ENCODE measurements at places on chromosomes 1 and 21.

GRCh38 chr1:113677250-113678158, 81.8 kb downstream of the PHTF1 start:
- DNase-seq = no peak

DNA sequence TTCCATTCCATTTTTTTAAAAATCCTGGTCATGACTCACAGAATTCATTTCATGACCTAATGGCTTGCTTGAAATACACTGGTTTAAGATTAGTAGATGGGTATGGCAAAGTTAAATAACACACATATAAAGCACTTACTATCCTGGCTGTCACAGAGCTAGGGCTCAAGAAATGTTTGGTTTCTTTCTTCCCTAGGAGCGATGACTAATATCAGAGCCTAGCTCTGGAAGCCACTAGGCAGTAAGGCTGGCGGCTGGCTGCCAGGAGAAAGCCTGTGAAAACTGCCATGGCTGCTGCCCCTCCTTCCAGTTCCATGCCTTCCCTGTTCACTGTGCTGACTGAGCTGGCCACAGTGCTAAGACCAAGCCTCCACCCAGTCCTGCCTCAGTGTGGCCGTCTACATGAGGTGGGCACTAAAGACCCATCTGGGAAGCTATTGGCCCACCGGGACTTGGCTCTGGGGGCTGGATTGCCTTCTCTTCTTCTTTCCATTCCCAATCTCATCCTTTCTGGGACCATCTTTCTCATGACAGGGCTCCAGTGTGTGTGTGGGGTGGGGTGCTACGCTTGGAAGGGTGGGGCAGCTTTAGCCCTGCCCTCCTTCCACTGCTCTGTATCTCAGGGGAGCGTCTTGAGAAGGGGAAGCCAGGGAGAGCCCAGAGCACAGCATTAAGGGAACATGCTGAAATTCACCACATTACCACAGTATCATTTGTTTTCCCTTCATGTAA, 10.8 kb upstream of the ASCL5 start:
- no peak for DNase-seq

GRCh38 chr1:214341459-214341858, 60.5 kb downstream of the SMYD2 start:
- DNase-seq = no peak

DNA sequence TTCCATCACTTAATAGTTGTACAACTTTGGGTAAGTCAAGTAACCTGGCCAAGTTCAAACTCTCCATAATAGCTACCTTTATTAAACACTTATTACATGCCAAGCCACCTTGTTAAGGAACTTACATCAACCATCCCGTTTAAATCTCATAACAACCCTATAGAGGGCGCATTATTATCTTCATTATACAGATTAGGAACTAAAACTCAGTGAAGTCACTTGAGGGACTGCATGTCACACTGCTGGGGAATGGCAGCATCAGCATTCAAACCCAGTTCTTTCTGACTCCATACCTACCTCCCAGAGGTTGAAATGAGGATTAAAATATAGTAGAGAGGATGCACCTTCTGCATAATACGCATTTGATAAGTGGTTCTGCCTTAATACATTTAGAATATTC, 47.1 kb upstream of the PLA2G2C start:
- no peak for DNase-seq

DNA sequence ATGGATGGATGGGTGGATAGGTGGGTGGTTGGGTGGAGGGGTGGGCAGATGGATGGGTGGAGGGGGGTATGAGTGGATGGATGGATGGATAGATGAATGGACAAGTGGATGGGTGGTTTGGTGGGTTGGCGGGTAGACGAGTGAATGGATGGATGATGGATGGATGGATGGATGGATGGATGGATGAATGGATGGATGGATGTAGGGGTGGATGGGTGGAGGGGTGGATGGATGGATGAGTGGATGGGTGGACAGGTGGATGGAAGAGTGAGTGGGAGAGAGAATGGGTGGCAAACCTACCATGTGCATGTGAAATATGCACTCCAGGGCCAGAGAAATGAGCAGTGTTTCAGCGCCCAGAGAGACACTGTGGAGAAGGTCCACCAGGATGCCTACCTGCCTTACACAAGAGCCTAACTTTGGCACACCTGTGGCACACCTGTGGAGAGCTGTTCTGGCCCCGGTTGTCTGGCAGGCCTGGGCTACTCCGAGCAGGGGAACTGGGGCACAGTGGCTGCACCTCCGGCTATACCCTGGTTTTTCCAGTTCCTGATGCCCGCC, 12.8 kb downstream of the EPHA2 start:
- DNase-seq = no peak

GRCh38 chr1:78622548-78622947, 2.3 kb downstream of the IFI44L start:
- no peak for DNase-seq

DNA sequence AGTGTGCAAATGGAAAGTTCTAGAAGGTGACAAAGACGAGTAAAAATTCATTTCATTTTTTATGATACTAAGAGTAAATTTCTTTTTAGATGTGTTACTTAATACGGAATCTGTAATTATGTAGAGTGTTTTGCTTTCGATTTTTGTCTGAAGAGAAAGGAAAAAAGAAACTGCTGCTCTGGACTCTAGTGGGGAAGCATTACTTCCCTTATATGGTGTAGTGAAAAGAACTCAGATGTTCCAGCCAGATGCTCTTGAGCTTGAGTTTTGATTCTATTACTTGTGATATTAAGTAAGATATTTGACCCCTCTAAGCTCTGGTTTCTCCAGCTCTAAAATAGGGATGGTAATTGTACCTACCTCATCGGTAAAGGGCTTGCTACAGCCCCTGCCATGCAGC, 12.2 kb upstream of the GPR161 start:
- DNase-seq = no peak

- DNase-seq = no peak
Observed at GRCh38 chr1:21674957-21675356, 5.8 kb upstream of the RAP1GAP start.

DNA sequence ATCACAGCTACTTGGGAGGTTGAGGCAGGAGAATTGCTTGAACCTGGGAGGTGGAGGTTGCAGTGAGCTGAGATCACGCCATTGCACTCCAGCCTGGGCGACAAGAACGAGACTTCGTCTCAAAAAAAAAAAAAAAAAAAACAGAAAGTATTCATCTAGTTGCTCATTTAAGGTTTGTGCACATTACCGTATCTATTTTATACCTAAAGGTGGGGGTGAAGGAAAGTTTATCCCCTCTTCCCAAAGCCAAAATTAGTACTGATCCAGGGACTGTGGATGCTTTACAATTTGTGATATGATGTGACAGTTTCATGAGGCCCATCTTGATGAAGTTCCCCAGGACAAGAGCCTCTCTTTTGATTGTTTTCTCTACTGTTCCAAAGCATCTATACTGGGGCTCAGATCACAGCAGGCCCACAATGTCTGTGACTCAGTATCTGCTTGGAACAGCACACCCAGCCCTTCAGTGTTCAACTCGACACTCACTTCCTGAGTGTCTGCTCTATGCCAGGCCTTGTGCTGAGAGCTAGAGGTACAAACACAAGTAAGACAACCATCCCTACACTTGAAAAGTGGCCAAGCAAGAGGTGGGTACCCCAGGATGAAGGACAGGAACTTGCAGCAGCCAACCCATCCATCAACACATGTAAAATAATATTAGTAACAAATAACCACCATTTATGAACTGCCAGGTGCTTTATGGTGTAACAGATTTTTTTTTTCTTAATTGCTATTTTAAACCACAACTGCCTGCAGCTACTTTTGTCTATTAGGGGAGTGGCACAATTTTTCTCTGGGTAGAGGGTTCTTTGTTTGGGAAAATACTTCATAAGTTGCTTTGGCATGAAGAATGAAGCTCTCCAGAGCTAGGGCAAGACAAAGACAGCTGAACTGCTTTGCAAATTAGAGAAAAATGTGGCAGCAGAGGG, 29.0 kb upstream of the KHDRBS1 start:
- DNase-seq = no peak

GRCh38 chr1:100398648-100399047, 46.3 kb downstream of the CDC14A start:
- DNase-seq = no peak

DNA sequence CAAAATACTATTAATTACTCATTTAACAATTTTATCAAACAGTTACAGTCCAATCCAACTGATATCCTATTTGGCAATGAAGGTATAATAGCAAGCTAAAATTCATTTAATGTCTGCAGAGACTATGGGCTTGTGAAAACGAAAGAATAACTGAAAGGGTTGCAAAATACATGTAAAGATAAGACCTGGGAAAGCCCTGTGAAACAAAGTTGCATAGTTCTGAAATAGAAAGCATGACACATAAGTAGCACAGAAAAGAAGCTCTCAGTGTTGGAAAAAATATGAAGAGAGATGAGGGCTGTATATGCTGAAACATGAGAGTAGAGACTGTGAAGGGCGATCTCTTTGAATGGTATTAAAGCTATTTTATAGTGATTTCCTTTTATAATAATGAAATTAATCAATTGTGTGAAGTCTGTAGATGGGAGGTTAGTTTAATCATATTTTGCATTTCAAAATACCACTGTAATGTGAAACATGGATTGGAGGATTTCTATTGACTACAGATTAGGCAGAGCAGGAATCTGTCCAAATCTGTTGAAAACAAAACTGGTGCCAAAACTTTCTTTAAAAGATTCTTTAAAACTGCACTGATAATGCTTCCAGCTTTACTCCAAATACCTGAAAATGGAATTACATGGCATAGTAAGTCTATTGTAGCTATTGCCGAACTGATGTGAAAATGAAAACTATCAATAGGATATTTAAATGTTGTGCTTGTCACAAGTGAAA, 1518.9 kb upstream of the B3GALT2 start:
- DNase-seq = no peak

- DNase-seq = no peak
Observed at GRCh38 chr1:72023063-72023930, 259.0 kb downstream of the NEGR1 start.

- no peak for DNase-seq
Observed at GRCh38 chr1:226532553-226532952, 16.0 kb upstream of the STUM start.

DNA sequence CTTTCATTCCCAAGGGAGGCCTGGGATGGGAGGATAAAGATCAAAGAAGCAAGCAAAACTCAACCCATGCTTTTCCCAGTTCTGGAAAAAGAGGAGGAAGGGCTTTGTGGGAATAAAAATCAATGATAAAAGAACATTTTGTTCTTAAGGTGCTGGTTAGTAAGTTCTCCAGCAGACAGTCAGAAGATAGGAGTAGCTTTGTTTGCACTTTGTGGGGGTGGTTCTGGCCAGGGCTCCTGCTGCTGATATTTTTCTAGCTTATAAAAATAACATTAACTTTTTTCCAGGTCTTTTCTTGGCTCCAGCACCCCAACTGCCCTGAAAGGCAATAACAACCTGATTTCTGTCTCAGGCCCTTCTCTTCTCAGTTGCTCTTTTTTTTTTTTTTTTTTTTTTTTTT, 220.0 kb downstream of the FGGY start:
- DNase-seq = no peak

GRCh38 chr21:37193006-37193405, 74.1 kb downstream of the VPS26C start:
- DNase-seq = no peak

DNA sequence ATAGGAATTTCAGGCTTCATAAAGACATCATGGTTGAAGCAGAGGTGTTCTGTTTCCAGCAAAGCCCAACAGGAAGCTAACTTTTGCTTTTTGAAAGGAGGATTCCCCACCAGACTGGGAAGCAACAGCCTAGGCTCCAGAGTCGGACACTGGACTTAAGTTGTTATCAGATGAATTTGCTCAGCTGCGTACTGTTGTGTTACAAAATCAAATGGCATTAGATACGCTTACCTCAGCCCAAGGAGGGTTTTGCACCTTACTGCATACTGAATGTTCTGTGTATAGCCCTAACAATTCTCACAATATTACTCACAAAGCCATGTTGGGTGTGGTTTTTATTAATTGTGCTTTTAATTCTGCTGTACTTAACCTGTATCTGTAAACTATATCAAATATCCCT, 547 bp upstream of the CHIA start:
- no peak for DNase-seq

GRCh38 chr1:42822800-42823392, 5.7 kb upstream of the SVBP start:
- DNase-seq = no peak

GRCh38 chr21:21241391-21241790, 243.2 kb downstream of the NCAM2 start:
- no peak for DNase-seq

DNA sequence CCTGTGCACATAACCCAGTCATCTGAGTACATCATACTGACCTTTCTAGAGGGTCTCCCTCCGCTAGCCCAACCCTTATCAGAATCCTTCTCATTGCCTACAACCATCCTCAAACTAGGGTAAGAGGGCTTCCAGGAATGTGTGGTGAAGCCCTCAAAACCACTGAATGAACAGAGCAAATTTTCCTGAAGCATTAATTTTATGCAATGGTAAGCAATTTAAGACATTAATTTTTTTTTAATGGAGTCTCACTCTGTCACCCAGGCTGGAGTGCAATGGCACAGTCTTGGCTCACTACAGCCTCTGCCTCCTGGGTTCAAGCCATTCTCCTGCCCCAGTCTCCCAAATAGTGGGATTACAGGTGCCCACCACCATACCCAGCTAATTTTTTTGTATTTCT, 86.1 kb upstream of the ZNF281 start:
- DNase-seq = no peak

- no peak for DNase-seq
Observed at GRCh38 chr21:33115631-33116510, 45.9 kb downstream of the OLIG1 start.

DNA sequence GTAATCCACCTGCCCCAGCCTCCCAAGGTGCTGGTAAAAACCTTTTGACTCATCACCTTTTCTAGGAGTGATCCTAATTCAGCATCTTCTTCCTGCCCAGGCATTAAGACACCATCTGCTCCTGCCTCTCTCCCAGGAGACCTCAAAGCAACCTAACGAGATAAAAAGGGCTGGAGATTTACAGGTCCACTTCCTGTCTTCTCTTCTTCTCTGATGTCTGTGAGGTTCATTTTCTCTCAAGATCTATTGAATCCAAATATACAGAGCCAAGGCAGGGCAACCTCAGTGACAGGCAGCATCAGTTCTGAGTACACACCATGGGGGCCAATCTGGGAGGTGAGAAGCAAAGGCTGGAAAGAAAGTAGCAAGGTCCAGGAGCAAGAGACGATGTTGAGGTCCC, 219.4 kb downstream of the SETD4 start:
- DNase-seq = no peak

DNA sequence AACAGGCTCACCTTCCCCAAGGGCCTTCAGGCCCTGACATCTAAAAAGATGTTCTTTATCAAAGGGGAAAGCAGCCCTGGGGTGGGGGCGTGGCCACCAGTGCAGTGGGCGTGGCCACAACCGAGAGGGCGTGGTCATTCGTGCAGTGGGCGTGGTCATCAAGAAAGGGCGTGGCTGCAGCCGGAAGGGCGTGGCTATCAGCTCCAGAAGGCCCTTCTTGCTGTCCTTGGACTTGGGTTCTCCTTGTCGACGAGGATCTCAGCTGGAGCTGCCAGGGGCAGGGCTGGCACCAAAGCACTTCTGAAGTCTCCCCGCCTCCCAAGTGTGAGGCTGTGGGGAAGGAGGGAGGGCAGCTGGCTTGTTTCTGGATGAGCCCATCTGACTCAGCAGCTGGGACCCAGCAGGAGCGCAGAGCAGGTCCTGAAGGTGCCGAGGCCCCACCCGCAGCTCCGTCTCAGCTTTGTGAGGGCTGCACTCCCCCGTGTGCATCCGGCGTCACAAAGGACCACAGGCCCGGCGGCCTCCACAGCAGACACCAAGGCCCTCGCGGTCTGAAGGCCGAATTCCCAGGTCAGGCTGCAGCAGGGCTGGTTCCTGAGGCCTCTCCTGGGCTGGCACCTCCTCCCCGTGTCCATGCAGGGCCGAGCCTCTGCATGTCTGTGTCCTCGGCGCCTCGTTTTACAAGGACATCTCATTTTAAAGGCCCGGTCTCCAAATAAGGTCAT, 12.8 kb downstream of the PDE9A start:
- no peak for DNase-seq

- no peak for DNase-seq
Observed at GRCh38 chr1:34842952-34843371, 16.6 kb downstream of the SMIM12 start.
